CD4-positive, CD25-positive, alpha-beta regulatory T cell (primary cell): ENCODE measurements at places on chromosomes 5 and 9.

GRCh38 chr5:122076669-122077365 lies 1.2 kb downstream of the LOX start:
- DNase-seq, result peak; percentile 40

DNA sequence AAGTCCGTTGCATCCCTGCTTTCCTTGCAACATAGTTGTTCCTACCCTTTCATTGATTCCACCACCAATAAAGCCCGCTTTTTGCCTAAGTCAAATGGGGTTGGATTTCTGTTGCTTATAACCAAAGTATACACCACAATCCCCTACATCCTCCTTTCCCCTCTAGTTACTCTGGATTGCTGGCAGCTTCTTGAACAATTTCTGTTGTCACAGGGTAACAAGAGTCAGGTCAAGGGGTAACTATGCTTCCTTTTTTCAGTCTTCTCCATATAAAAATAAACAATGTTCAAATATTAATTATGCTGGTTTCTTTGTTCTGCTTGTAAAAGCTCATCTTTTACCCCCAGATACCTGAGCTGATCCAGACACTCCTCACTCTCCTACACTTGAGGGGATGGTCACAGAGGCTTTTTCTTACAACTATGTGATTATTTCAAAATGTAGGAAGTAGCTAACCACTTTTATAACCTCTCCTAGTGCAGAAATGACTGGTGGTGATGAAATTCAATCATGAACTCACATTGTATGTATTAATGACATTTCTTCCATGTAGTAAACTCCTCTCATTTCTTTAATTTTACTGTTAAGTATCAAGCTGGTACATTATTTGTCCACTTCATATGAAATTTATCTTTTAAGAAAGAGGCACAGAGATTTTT lies 136.5 kb downstream of the SNX18 start:
- DNase-seq, result no peak

- no peak for DNase-seq
Measured at GRCh38 chr9:18705796-18706392, 231.9 kb downstream of the ADAMTSL1 start.

DNA sequence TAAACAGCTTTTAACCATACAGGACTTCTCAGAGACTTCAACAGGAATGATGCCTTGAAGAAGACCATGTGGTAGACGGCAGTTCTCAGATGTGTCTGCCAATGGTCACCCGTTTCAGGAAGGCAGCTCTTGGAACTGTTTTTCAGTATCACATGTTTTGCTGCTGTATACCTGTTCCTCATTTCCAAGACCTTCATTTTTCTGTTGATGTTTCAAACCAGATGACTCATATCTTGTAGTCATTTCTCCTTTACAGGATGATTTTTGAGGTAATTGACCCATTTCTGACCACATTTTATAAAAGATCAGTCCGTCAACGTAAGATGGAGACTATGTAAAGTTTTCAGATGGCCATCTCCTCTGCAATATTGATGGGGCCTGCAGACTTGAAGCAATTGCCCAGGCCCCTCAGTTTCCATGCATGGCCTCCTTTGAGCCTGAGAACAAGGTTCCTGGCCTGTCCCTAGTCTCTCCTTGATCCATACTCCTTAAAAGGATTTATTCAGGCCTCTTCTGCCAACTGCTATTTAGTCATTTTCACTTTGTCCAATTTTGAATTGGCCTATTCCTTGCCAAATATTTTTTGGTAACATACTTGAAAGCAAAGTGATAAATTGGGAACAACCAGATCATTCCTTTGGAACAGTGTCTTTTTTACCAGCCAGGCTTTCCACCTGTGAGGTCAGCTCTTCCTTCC lies 128.6 kb downstream of the PDZD2 start:
- DNase-seq, result no peak

DNA sequence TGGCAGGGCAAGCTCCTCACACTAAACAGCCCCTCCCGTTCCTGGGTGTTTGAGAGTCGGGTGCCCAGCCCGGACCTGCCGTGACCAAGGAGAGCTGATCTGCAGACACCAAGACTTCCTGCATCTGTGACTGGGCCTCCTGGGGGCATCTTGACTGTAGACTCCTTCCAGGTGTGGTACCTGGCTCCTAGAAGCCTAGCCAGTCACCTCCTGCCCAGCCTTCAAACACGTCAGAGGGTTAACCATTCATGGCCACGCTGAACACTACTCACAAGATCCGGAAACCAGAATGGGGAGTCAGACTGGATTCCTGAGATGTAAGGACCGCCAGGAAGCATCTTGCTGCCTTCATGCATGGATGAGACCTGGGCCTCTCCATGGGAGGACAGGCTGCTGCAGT lies 3.7 kb upstream of the LCN2 start:
- no peak for DNase-seq

DNA sequence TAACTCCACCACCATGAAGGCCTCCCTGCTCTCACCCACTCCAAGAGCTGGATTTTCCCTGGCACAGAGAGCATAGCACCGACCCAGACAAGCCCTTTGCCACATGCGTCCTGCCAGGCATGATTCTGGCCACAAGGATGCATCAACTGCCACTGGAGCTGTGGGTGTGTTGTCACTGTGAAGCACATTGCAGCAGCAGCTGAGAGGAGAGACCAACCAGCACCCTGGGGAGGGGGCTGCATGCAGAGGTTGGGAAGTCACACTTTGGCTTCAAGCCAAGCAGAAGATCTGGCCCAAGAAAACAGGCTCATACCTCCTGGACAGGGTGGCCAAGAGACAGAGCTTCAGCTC lies 22.6 kb upstream of the PTGES start:
- no peak for DNase-seq

- no peak for DNase-seq
Measured at GRCh38 chr9:14313951-14314423, at the start of gene NFIB. NFIB (minus strand) TSS chr9:14314141; CDS start chr9:14313511, 630 bp downstream.

DNA sequence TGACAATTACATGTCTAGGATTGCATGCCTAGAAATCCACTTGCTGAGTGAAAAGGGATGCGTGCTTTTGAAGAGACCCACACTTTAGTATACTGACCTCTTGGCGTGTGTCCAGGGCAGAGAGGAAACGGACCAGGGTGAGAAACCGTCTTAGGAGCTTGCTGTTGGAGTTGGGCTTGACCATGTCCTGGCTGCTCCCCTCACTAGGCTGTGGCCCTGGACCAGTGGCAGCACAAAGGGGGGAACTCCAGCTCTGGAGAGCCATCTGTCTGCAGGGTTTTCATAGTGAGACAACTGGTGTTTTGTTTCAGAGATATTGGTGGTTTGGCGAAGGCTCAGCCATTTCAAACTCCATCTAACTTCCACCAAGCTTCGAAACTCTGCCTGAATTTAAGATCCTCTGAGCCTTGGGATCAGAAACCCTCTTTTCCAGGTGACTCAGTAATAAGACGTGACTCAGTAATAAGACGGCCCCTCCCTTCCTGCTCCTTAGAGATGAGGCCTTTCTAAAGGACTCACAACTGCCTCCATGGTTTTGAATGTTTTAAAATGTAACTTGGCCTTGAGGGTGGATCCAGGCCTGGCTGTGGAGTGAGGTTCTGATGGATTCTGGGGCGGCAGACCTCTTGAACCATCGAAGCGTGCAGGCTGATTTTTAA lies 165.8 kb downstream of the MELK start:
- DNase-seq, result no peak
